GM12864 (cell line): ENCODE measurements at places on chromosomes 6 and 20.

GRCh38 chr20:63830841-63831588 is at the start of gene ZBTB46:
Gene ZBTB46 (minus strand): TSS chr20:63831264. CDS start chr20:63790757, 40,507 bp downstream.
- DNase-seq, result no peak

GRCh38 chr6:11604836-11605506 is 67.4 kb downstream of the TMEM170B start:
- no peak for DNase-seq

DNA sequence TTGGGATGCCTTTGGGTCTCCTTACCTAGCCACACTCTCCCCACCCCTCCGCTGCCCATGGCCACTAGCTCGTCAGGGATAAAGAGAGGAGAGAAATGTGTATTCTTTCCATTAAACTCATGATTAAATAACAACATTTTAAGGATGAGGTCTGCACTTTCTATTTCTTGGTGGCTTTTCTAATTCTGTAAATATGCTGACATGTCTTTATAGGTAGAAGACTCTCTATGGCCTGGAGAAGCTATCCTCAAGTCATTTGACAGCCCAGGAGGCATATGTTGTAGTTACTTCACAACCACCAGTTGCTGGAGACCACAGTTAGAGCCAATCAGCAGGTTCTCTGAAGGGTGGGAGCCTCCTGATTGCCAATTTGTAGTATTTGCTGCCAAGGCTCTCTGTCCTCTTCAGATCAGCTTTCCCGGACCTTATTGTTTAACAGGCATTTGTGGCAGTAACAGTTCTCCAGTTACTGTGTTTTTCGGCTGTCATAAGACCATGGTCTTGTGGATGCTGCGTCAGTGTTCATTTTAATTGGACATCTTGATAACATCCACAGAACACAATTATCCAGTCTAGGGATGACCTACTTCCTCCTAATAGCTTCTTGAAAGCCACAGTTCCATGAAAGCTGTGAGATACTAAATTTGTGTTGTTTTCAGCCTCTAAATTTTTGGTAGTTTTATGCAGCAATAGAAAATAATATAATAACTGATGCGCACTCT is 205.0 kb upstream of the KCNQ5 start:
- no peak for DNase-seq

GRCh38 chr6:66128243-66128642 is 421.2 kb upstream of the EYS start:
- DNase-seq, result no peak

DNA sequence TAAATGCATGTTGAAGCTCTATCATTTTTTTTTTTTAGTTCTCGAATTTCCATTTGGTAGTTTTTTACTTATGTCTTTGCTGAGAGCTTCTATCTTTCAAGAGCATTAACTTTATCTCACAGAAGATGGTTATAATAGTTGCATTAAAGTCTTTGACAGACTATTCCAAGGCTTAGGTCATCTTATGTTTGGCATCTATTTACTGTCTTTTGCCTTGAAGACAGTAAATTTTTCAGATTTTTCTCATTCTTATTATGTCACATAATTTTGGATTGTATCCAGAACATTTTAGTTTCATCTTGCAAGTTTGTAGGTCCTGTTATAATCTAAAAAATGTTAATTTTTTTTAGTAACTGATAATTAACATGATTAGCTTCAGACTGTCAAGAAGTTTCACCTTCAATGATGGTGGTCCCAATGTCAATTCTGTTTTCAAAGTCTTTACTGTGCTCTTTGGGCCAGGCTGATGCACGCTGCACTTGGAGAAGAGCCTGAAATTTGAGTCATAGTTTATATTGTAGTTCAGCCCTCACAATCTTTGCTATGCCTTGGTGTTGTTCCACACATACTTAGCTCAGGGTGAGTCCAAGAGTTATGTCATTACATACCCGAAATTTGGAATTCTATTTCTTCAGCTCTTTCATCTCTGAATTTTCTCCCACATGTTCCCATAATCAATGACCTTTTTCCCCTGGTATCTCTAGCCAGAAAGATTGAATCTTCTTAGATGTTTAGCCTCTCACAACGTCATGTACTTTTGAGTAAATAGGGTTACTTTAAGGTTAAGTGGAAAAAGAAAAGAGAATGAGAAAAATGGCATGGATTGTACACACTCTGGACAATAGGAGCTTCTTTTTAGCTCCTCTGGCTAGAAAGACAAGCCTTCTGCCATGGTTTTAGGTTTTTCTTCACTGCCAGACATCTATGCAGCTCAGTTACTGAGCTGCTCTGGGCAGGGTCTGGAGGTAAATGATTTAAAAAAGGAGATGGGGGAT is 110.3 kb upstream of the BTBD3 start:
- DNase-seq, result no peak

DNA sequence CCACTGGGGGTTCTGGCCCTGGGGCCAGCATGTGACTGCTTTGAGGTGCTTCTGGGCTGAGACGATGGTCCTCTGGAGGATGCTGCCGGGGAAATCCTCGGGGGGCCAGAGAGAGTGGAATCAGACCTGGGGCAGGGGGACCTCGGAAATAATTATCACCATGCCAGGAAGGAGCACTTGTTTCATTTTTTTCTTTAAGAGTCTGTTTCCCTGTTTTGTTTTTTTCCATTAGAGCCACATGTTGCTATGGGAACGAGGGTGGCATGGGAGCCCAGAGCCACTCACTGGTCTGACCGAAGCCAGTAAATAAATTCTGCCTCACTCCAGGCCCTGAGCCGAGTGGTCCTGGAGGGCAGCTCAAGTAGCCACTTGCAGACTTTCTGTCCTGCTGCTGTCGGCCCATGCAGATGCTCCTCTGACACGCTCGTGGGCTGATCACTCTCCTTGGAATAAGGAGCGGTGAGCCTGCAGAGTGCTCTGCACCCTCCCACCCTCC is 365.1 kb downstream of the ZFAND3 start:
- no peak for DNase-seq

DNA sequence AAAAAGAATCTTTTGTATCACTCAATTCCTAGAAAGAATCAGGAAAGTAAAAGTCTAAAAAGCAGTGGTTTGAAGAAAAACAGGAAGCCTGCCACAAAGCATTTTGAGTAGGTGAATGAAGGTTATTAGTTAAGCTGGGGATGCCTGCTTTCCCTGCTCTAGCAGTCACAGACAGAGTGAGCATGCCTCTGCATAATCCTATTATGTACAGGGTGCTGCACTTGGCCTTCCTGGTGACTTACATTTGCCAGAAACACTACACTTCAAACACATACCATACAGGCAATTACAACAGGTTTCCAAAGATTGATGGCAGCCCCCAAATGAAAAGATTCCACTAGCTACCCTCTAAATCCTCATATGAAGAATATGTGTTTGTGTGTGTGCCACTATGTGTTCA is 130.8 kb downstream of the TPBG start:
- DNase-seq, result no peak

GRCh38 chr6:91043751-91044150 is 456.9 kb upstream of the MAP3K7 start:
- no peak for DNase-seq

DNA sequence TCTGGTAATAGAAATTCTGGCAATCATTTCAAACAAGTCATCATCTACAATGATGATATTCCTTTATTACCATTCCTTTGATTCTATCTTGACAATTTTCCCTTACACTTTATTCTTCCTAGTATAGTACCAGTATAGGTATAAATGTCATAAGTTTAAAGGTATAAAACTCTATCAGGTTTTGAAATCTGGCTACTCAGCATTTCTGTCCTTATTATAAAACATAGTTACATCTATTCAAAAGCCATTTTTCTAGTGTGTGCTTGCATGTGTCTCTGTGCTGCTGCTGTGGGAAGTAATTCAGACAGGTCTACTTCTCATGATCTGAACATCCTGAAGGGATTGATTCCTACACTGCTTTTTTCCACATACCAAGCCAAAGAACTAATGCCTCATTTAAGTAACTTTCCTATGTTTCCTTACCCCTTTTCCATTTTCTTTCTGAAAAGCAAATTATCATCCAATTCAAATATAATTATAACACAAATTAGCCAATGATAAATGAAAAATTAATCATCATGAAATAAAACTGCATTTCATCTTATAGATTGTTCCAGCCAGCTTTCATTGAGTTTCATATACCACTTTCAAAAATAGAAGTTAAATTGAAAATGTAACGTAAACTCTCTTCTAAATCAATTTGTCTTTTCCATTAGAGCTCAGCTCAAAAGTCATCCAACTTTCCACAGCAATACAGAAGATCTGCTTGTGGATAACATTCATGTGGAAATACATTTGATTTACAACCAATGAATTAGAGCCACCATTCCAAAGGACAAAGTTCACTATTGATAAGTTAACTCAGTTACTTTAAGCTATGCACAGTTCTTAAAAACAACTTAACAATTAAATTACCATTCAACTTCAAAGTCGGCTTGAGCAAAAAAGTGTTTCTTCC is 35.9 kb downstream of the COL12A1 start:
- DNase-seq, result no peak

DNA sequence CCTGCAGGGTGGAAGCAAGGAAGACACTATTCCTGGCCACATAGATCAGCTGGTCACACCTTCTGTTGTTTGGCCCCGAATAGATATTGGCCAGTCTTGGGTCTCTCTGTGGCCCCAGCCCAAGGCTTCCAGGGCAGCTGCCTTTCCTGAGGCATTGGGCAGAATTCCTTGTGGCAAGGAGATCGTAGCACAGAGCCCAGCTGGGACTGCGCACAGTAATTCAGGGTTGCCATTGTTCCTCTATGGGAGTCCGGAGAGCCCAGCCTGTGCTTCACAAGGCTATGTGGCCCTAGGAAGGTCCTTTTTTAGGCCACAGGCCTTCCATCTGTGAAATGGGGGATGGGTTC is 6.9 kb downstream of the SGK2 start:
- DNase-seq, result no peak
